EL (cell line): ENCODE measurements at places on chromosomes 2 and 18.

DNA sequence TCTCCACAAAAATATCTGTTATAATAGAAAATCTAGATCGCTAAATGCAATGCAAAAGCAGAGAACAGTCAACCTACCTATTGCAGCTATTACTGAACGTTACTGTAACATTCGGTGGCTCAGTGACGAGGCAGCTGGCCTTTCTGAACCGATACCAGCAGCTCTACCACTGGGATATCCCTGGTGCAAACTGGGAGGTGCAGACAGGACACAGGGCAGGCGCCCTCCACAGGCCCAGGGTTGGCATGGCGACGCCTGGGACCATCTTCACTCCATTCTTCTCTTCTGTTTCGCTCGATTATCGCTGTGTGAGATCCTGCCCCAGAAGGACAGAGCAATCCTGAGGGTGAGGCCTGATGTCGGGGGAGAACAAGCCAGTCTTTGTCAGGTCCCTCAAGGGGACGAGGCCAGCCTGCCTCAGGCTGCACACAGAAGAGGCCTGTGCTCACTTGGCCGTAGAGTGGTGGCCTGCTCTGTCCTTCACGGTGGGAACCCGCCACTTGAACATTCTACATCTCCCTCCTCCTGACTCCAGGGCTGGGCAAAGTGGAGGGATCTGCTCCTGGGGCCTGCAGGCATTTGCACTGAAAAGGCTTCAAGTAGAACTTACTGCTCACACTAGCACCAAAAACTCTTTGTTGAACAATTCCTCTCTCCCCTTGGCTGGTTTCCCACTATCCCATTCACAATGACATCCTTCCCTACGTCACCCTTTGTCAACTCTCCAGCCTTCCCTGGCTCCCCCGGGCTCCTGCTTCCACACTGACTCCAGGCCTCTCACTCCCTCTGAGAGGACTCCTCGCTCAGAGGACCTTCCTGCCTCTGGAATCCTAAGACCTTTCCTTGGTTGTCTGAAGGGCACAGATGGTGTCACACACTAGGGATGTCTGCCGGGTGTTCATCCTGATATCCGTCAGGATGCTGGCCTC is 49.7 kb downstream of the CYRIA start:
- DNase-seq, result no peak

- DNase-seq, result peak; percentile 63
These were observed 169.7 kb upstream of the NOSTRIN start for GRCh38 chr2:168632709-168633121.

GRCh38 chr2:203412546-203413331 is 84.5 kb downstream of the ABI2 start:
- no peak for DNase-seq

DNA sequence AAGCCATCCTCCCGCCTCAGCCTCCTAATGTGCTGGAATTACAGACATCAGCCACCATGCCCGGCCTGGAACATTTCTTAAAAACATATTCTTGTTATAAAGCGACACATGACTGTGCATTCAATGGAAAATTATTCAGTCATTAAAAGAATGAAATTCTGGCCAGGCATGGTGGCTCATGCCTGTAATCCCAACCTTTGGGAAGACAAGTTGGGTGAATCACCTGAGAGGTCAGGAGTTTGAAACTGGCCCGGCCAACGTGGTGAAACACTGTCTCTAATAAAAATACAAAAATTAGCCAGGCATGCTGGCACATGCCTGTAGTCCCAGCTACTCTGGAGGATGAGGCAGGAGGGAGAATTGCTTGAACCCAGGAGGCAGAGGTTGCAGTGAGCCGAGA is 21.6 kb upstream of the RPRD1A start:
- no peak for DNase-seq

GRCh38 chr2:149745396-149746230 is 158.0 kb upstream of the MMADHC start:
- peak; percentile 65 for DNase-seq

- no peak for DNase-seq
These were observed 4.3 kb upstream of the UNC80 start for GRCh38 chr2:209767316-209767715.

DNA sequence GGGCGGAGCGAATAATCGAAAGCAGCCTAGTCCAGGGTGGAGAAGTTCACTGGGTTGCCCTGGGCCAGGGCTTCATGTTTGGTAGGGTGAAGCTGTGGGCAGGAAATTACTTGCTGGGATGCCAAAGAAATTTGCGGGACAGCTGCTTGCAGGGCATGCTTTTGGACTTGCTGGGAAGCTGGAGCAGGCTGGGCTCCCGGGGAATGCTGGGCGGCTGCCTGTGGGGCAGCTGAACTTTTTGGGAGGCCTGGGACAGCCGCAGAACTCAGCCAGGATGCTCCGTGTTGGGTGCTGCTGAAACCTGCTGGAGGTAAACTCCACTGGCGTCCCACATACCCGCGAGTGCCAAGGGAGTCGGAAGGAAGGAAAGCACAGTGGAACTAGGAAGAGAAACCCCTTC is 31.9 kb downstream of the ASB1 start:
- no peak for DNase-seq

DNA sequence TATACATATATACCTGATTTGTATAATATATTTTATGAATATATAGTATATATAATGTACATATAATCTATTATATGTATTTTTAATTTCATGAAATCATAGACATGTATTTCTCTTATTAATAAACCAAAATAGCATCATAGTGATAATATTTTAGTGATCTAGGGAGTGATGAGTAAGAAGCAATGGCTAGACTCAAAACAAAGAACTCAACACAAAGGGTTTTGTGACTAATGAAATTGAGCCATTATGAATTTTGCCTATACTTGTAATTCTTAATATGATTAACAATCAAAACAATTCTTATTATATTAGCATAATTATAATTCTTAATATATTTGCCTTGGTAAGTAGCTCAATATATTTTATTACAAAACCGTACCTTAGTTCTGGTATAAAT is 1614.1 kb upstream of the TMEFF2 start:
- no peak for DNase-seq

GRCh38 chr18:54217624-54218023 is 6.8 kb downstream of the MBD2 start:
- no peak for DNase-seq

DNA sequence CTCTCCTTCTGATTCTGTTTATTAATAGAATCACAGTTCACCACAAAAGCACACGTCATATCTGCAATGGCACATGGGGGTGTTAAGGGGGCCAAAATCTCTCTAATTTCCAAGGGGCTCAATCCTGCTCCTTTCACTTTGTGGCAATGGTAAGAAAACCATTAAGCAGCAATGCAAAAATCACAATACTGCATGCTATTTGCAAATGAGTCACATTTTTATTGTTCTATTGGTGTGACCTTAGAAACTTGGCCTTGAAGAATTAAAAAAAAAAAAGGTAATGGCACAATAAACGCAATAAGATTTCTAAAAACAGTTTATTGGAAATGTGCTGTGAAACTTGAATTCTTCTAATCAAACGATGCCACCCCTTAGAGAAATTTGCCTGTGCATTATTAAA is 251.5 kb downstream of the ZNF521 start:
- DNase-seq, result no peak

- no peak for DNase-seq
These were observed 46.2 kb downstream of the HPCAL1 start for GRCh38 chr2:10348891-10349290.
